Fibroblast of villous mesenchyme (primary cell): ENCODE measurements at places on chromosomes 2 and 18.

DNA sequence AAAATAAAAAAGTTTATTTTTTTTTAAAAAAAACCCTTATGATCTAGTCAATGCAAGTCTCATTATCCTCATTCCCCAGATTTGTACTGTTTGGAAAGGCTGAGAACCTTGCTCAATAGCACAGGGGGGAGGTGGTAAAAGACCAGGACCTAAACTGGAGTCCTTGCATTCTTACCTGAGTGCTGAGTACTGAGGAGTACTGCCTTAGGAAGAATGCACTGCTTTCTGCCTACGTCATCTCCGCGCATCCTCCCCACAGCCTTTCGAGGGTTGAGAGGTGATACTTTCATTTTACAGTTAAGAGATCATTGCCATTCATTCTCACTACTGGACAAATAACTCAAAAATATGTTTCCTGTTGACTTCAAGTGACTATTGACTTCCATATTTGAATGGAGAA, 73.8 kb downstream of the MAP3K20 start:
- DNase-seq, result no peak

GRCh38 chr2:198296665-198297308, 492.4 kb downstream of the PLCL1 start:
- DNase-seq, result peak; percentile 47

- peak; percentile 73 for DNase-seq
These were observed 68.3 kb downstream of the TNS1 start for GRCh38 chr2:217934321-217935131.

GRCh38 chr2:31274401-31275075, 40.6 kb downstream of the EHD3 start:
- DNase-seq, result peak; percentile 97

DNA sequence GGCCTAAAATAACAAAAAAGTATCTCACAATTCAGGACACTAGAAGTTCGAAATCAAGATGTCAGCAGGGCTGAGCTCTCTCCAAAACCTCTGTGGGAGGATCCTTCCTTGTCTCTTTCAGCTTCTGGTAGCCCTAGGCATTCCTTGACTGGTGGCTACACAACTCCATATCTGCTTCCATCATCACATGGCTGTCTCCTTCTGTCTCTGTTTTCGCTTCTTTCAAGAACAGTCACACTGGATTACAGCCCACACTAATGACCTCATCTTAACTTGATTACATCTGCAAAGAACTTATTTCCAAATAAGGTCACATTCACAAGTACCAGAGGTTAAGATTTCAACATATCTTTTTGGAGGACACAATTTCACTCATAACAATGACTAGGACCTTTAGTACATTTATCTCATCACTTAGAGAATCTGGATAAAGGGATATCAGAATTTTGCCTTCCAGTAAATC, 275.2 kb downstream of the IRS1 start:
- peak; percentile 97 for DNase-seq

DNA sequence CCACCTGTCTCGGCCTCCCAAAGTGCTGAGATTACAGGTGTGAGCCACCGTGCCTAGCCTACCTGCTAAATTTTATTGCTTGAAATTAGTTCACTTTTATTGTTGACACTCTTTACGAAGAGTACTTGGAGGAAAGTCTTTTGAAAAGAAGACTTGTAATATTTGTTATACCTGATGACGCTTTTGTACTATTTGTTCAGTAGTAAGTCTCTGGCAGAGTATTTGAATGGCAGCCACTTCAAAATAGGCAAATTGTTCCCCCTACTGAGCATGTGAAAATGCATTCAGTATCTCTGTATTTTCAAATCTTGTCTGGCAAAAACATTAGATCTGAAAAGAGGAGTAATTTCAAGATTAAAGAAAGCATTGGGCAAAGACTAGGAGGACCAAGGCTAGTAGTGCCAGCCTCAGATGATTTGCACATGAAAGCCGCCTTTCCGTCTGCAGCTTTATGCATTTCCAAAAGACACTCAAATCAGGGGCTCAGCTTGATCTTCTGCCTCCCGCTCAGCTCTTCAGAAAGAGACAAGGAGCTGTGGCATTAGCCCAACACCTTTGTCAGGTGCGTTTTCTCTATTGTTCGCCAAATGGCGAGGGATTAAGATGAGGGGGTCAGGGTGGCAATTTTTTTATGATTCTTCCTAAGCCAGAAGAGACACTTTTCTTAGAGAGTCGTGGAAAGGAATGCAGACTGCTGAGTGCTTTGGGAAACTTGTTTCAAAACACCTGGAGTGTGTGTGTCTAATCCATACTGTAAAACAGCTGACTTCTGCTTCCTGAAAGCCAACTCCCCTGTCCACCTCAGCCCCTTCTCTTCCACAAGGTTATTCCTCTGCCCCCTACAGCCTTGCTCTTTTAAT, 18.8 kb upstream of the FOXI3 start:
- DNase-seq, result no peak

DNA sequence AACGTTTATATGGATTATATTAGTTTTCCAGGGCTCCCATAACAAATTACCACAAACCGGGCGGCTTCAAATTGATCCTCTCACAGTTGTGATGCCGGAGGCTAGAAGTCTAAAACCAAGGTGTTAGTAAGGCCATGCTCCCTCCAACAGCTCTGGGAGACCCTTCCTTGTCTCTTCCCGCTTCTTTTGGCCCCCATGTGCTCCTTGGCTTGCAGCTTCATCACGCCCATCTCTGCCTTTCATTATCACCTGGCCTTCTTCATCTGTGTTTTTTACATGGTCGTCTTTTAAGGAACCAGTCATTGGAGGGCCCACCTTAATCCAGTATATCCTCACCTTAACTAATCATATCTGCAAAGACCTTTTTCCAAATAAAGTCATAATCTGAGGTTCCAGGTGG, 13.9 kb downstream of the MAPRE2 start:
- no peak for DNase-seq

DNA sequence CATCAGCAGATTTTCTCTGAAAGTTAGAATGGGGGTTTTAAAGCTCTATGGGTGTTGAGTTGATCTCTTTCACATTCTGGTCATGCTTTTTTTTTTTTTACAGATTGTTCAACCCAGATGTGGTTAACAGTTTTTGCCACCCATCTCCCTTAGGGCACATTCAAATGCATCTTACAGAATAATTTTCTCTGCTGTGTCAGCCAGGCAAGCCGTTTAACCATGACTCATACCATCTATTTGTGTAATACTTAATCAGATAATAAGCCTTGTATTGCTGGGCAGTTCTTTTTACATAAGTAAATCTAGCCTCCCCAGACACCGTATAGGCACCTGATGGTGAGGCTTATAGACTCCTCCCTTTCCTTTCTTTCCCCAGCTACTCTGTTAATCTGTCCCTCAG, 62.0 kb downstream of the TGIF1 start:
- DNase-seq, result peak; percentile 82

- DNase-seq, result no peak
These were observed 100.2 kb downstream of the DYNC1I2 start for GRCh38 chr2:171787333-171788072.

DNA sequence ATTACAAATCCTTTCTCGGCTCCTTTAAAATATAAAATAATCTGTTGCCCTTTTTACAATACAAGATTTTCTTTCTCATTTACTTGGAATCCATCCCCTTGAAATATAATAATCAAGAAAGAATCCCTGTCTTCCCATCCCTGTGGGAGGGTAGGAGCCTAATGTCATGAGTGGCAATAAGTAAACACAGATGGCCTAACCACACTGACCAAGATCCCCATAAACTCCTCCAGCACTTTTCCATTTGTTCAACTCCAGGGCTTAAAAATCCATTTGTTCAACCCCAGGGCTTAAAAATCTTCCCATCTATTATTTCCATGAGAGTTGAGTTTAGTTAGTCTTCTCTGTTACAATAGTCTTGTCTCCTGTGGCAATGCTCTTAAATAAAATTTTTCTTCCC, 297.6 kb downstream of the CDH7 start:
- no peak for DNase-seq

DNA sequence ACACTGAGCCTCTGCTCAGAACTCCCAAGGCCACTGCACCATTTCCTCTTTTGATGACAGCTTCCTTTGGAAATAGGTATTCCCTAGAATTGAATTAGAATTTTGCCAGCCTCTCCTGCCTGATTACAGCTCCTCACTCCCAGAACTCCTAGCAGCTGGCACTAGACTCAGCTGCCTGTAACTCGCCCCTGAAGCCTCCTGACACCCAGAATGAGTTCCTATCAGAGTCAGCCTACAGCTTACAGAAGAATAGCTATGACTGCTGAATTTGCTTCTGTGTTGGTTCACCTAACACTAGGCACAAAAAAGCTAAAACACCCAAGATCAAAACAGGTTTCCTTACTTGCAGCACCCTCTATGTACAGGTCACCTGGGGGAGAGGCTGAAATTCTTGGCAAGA, 108.2 kb upstream of the PTPRM start:
- no peak for DNase-seq
